ENCODE measurements at places on chromosomes 1 and 21.

GRCh38 chr1:85146972-85147359, 53.9 kb downstream of the SYDE2 start:
- no peak for DNase-seq

DNA sequence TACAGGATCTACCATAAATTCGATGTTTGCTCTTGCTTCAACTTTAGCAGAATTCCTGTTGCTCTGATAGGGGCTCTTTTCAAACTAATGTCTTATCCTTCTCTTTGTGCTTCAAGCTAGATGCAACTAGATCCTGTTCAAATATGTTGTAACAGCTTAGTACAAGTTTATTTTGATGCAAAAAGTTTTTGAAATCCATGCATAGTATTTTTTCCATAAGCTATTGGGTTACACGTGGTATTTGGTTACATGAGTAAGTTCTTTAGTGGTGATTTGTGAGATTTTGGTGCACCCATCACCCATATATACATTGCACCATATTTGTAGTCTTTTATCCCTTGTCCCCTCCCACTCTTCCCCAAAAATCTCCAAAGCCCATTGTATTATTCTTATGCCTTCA, 907.7 kb downstream of the LTN1 start:
- DNase-seq = no peak

GRCh38 chr1:196651637-196652215, at the start of gene CFH:
Gene CFH (plus strand): TSS chr1:196652043. CDS start chr1:196652118, 75 bp downstream.
- peak; percentile 8 for DNase-seq

- DNase-seq = no peak
Observed at GRCh38 chr21:36544545-36544944, 64.6 kb upstream of the CLDN14 start.

DNA sequence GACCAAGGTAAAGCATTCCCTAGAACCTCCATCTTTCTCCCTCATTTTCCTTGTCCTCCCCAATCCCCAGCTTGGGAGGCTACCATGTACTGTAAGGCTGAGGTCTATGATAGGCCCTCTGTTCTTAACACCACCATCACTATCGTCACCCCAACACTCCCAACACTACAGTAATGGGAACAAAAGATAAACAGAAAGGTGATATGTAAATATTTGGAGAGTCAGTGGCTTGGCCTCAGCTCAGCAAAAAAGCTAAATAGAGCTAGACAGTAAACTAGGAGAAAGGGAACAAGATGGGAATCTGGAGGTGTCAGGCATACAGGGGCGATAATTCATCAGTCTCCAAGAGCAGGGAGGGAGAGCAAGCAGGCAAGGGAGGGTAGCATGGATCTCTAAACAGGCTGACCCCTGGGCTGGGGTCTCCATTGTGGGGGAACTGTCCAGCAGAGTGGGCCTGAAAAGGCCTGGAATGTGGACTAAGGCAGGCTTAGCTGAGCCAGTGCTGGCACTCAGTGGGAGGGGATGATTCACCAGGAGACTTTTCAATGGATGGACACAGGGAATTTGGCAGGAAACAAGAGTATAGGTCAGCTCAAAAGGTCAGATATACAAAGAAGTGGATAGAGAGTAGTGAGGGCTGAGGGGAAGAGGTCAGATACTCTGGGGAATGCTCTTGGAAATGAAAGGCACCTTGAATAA, 6.7 kb downstream of the WNT2B start:
- no peak for DNase-seq

GRCh38 chr1:22636927-22637326, 499 bp downstream of the C1QA start:
- DNase-seq = no peak

DNA sequence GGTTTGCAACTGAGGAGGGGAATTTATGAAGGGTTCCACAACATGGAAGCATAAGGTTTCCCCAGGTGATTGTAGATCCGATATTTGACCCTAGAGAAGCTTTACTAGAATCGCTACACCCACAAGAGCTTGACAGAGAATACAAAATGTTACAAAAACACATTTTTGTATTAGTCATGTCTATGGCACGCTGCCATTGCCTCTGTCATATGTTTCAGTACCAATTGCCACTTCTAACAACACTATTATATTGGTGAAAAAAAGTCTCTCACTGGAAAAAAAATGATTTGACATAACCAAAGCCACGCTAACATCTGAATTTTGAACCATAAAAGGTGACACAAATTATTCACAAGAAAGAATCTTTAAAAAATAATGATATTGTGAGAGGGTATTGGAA, 214.5 kb downstream of the KCNT2 start:
- no peak for DNase-seq

GRCh38 chr1:225597926-225598575, 54.9 kb downstream of the ENAH start:
- no peak for DNase-seq

DNA sequence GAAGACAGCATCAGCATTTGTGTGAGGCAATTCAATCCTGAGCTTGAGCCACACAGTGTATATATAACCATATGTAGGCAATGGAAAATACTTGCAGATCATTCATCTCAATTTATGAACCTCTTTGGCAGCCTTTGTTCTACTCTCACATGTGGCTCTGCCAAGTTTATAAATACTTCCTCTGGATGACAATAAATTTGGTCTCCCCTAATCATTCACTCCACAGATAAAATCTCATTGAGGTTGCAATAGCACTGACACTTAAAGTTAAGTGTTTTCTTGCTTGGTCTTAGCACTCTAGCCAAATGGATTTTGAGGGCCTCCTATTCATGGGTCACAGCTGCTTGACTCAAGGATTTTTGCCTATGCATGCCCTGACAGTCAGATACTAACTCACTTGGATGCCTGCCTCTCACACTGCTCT, 136.6 kb upstream of the VANGL1 start:
- DNase-seq = no peak

- DNase-seq = no peak
Observed at GRCh38 chr1:10975567-10976326, 36.7 kb upstream of the TARDBP start.

GRCh38 chr1:245319094-245319493, 164.3 kb downstream of the KIF26B start:
- DNase-seq = no peak

- peak; percentile 33 for DNase-seq
Observed at GRCh38 chr21:32770871-32771523, 558 bp downstream of the PAXBP1 start.

- no peak for DNase-seq
Observed at GRCh38 chr1:163472651-163473248, 151.0 kb downstream of the NUF2 start.

GRCh38 chr1:210376836-210377372, 48.2 kb downstream of the HHAT start:
- no peak for DNase-seq

GRCh38 chr1:234475167-234475793, 3.7 kb downstream of the TARBP1 start:
- DNase-seq = no peak

- DNase-seq = no peak
Observed at GRCh38 chr1:145958734-145959133, 917 bp upstream of the LIX1L start.

DNA sequence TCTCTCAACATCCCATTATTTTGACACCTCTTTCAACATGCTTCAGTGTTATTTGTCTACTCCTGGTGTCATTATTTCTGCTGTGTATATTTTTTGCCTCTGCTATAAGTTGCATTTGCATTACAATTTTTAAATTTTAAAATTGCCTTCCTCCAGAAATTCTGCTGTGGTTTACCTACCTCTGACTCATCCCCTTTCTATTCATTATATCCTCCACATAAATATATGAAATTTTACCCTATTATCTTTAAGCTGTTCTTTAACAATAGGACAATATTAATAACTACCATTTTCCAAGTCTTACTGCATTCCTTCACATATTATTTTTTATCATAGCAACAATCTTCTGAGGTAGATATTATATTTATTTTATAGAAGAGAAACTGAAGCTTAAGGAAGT, 178.1 kb upstream of the NRIP1 start:
- DNase-seq = no peak

- DNase-seq = no peak
Observed at GRCh38 chr1:196295766-196296165, 312.5 kb downstream of the KCNT2 start.

DNA sequence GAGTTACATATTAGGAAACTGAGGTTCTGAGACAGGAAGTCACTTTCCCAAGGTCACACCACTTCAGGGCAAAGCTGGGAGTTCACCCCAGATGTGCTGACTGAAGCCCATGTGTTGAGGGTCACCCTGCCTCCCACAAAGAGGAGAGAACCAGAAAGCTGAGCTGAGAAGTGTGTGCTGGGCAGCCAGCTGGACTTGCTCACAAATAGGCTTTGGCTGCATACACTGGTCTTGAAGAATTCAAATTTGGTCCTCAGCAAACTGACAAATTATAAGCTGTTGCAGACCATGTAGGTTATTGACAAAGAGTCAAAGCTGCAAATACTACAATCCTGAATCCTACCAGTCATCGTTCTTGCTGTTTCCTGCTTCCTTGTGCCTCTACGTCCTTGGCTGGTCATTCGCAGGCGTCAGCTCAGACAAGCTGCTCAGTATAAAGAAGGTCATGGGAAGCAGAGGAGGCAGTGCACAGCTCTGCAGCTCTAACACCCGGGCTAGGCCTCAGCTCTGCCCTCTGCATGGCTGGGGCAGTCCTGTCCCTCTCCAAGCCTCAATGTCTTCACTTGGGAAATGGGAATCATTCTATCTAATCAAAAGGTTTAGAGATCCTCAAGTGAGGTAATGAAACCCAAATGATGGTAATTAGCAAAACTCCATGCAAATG, 40.0 kb downstream of the CDCP2 start:
- DNase-seq = no peak

DNA sequence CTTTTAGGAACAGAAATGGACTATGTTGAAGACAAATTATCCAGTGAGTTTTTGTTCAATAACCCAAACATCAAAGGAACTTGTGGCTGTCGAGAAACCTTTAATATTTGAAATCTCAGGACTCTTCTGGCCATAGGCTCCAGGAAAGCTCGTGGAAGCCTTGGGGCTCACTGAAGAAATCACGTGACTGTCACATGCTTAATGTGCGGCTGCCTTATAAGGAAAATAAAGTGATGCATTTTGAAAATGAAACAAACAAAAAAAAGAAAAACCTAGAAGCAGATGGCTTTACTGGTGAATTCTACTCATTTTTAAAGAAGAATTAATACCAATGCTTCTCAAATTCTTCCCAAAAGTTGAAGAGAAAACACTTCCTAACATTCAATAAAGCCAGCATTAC, 228.4 kb upstream of the RAB4A start:
- DNase-seq = no peak

DNA sequence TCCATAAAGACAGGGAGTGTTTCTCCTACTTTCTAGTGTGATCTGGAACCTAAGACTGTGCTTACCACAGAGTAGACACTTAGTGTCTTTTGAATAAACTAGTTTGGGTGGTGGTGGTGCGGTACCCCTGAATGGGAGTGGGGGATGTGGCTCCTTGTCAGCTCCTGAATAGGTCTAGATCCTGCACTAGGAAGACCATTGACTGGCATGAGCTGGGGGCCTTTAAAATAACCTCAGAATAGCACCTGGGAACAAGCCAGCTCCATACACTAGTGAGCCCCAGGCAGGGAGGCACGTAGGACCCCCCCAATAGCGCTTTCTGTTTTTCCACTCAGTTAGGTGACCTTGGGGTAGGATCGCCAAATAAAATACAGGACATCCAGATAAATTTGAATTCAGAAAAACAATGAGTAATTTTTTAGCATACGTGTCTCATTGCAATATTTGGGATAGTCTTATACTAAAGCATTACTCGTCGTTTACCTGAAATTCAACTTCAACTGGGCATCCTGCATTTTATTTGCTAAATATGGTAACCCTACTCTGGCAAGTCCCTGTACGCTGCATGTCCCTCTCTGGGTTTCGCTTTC, 45.6 kb downstream of the AZIN2 start:
- DNase-seq = no peak

GRCh38 chr1:8641377-8641997, 176.0 kb downstream of the RERE start:
- no peak for DNase-seq

GRCh38 chr21:44992608-44993031, 52.8 kb downstream of the SLX9 start:
- no peak for DNase-seq

- no peak for DNase-seq
Observed at GRCh38 chr1:82441402-82441801, 640.7 kb downstream of the ADGRL2 start.

DNA sequence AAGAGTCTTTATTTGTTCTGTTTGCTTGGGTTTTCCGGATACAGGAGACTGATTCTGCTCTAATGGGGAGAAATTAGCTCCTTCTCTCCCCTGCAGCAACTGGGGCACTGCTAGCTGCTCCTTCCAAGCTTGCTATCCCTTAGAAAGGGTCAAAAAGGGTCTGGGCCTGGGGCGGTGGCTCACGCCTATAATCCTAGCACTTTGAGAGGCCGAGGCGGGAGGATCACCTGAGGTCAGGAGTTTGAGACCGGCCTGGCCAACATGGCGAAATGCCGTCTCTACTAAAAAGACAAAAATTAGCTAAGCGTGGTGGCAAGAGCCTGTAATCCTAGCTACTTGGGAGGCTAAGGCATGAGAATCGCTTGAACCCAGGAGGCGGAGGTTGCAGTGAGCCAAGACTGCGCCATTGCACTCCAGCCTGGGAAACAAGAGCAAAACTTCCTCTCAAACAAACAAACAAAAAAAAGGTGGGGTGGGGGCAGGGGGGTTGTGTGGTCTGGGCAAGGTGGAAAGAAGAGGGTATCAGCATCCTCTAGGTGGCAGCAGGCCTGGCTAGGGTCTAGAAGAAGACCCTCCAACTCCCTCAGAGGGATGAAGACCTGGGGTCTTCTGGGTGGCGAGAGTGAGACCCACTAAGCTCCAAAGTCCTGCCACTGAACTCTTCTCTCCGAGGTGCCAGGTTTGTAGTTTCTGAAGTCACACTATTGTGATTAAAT, 15.4 kb upstream of the TBX15 start:
- no peak for DNase-seq

GRCh38 chr21:45818904-45819285, 162.7 kb upstream of the COL6A1 start:
- peak; percentile 26 for DNase-seq

GRCh38 chr1:12069623-12070244, 6.6 kb downstream of the TNFRSF8 start:
- DNase-seq = no peak

DNA sequence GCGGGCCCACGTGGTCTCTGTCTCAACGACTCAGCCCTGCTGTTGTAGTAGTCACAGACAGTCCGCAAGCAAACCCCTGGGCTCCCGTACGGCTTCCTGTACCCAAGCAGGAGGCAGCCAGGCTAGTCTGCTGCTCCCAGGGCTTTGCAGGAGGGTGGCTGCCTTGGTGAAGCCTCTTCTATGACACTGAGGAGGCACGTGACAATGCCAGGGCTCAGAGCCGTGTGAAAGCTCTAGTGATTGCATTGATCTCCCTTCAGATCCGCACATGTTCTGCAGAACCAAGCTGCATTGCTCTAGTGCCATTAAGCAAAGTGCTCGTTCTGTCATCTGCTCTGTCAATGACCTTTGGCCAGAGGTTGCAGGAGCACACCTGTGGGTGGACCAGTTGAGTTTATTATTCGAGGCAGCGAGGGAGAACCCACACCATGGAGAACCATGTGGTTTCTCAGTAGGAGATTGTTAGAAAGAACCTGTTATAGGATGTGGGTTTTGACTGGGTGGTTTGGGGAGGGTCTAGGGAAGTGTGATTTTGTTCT, 18.0 kb downstream of the UMODL1 start:
- no peak for DNase-seq

All from CD4-positive, alpha-beta T cell treated with Interleukin-2 at 100 ng/mL for 4 hours (primary cell).